ENCODE measurements at places on chromosomes 1 and 21. TPM values are rescaled to one million over a fixed set of nuclear protein-coding genes. Genes with fewer than 3 reads are reported as not detected.

The MR1 gene
- polyA plus RNA-seq: 35.3 TPM

The WDR4 gene
- polyA plus RNA-seq: 11.7 TPM

The FMO1 gene
- polyA plus RNA-seq: 0.22 TPM

The SLC22A15 gene
- polyA plus RNA-seq: 4.9 TPM

The LRRC38 gene
- polyA plus RNA-seq: not detected

The CLCNKA gene
- not detected for polyA plus RNA-seq

The CHD5 gene
- 0.01 TPM for polyA plus RNA-seq

The CDA gene
- 4.2 TPM for polyA plus RNA-seq

The DENND4B gene
- 9.1 TPM for polyA plus RNA-seq

The C1orf94 gene
- polyA plus RNA-seq: 0.10 TPM

The PCP4L1 gene
- polyA plus RNA-seq: not detected

The TPTE gene
- not detected for polyA plus RNA-seq

The KCNE2 gene
- not detected for polyA plus RNA-seq

The BOLA1 gene
- polyA plus RNA-seq: 6.4 TPM

The FAAH gene
- 0.27 TPM for polyA plus RNA-seq

The RGS18 gene
- 0.02 TPM for polyA plus RNA-seq

The TENT5C gene
- 4.2 TPM for polyA plus RNA-seq

The KCNH1 gene
- 1.5 TPM for polyA plus RNA-seq

The GUCA2B gene
- polyA plus RNA-seq: not detected

The SERTAD4 gene
- 7.6 TPM for polyA plus RNA-seq

The RIPPLY3 gene
- polyA plus RNA-seq: 0.03 TPM

The PGLYRP3 gene
- polyA plus RNA-seq: not detected

The TSPEAR gene
- not detected for polyA plus RNA-seq

The KLHL12 gene
- polyA plus RNA-seq: 39.4 TPM

The MCOLN3 gene
- 1.7 TPM for polyA plus RNA-seq

The SLC16A4 gene
- polyA plus RNA-seq: 32.8 TPM

The TMEM240 gene
- polyA plus RNA-seq: 1.3 TPM

The MAN1C1 gene
- 51.4 TPM for polyA plus RNA-seq

The TAF12 gene
- polyA plus RNA-seq: 66.2 TPM

The TXNDC12 gene
- polyA plus RNA-seq: 30.8 TPM
